ENCODE measurements at places on chromosomes 5 and 9.

DNA sequence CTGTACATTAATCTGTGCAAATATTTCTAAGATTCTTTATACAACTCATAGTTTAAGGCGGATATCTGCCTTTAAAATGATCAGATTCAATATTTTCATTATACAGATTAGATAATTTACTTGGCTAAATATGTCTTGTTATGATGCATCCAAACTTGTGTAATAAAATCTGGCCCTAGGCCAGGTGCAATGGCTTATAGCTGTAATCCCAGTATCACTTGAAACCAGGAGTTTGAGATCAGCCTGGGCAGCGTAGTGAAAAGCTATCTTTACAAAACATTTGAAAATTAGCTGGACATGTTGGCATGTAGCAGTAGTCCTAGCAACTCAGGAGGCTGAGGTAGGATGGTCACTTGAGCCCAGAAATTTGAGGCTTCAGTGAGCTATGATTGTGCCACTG is 2002.2 kb upstream of the ACO1 start:
- no peak for DNase-seq

DNA sequence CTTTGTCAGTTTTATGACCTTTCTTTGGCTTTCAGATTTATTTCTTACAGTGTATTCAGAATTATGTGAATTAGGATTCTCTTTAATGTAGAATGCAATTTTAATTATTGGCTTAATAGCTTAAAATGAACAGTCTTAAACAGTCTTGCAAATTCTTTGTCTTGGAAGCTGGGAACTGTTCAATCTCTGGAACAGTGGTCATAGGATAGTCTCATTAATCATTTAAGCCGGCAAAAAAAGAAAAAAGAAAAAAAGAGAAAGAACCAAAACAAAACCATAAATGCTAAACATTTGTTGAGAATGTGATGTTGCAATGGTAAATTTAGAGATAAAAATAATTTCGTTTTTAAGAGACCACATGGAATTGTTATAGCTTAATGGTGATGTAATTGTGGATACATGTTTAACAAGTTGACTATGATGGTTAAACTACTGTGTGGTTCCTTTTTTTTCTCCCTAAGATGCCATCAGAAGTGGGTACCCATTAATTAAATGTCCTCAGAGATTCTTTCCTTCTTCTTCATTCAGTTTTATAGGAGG is 61.6 kb downstream of the NNT start:
- no peak for DNase-seq

GRCh38 chr5:172496671-172497371 is 42.5 kb upstream of the SH3PXD2B start:
- no peak for DNase-seq

- DNase-seq: peak; percentile 67
These were observed 17.5 kb downstream of the WHRN start for GRCh38 chr9:114487607-114488300.

- no peak for DNase-seq
These were observed 40.0 kb downstream of the FBXL17 start for GRCh38 chr5:108341866-108342265.

DNA sequence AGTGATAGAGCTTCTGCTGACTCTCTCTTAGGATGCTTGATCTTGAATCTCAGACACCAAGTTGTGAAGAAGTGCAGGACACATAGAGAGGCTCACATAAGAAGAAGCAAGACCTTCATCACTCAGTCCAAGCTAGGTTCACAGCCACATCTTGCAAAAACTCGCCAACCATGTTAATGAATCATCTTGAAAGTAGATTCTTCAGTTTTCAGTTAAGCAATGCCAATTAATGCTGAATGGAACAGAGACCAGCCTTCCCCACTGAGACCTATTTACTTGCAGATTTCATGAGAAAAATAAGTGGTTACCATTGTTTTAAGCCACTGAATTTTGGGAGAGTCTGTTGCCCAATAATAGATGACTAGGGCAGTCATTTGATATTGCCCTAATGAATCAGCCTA is 217.7 kb upstream of the EDIL3 start:
- DNase-seq: no peak

DNA sequence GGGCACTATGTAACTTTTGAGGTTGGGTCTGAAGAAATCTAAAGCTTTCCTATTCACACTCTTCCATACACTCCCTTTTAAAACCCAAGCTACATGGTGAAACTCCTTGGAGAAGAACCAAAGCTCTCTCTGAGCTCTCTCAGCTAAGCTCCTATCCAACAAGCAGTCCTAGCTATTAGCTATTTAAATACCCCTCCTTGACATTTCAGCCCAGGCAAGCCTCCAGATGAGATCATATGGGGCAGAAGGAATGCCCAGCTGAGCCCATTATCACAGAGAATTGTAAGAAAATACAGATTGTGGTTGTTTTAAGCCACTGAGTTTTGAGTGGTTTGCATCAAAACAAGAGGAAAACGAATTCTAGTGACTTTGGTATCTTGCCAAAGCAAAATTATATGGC is 15.2 kb downstream of the HSPB3 start:
- no peak for DNase-seq

- DNase-seq: no peak
These were observed 21.2 kb upstream of the PFDN1 start for GRCh38 chr5:140324041-140324600.

DNA sequence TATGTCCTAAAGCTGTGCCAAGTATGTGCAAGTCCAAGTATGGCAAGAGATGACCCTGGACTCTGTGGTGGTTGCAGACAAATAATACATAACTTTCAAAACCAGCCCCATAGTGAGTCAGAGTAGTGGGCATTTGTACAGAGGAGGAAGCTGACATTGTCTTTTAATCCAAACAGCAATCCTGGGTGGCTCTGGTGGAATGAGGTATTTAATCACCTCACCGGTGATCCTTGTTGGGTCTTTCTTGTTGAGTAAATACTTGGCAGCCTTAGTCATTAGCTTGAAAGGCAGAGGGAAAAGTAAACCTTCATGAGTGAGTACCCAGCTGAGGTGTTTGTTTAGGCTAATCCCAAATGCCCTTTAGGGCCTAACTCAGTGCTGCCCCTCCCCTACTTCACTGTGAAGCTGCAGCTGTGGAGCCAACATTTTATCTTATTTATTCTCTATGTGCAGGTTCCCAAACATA is 148.7 kb upstream of the SLC12A2 start:
- DNase-seq: no peak

GRCh38 chr9:95689669-95690068 is 172.9 kb upstream of the PTCH1 start:
- DNase-seq: no peak

- no peak for DNase-seq
These were observed 130.6 kb downstream of the RXRA start for GRCh38 chr9:134456756-134457305.

DNA sequence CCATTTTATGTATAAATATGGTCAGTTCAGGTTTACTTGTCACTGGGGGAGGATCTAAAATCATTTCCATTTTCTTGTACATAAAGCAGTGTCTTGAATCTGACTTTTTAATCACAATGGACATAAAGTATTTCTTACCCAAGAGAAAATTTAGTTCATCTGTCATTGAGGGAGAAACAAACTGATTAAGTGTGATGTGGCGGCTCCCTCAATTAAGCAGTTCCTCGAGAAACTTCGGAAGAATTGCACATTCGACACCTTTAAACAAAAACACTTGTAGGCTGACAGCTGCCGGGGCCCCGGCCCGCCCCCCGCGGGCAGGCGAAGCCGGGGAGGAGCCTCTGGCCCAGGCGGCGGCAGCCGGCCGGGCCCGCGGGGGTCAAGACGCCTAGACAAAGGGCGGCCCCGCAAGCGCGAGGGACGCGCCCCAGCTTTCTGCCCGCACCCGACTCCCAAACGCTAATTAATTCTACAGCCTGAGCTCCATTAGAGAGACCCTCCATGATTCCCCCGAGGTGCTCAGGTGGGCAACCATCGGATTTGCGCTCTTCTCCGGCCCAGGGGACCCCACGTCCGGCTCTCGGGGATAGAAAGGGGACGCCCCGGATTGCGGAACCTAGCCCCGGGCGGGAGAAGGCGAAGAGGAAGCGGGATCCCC is 750 bp downstream of the TRIM36 start:
- no peak for DNase-seq

DNA sequence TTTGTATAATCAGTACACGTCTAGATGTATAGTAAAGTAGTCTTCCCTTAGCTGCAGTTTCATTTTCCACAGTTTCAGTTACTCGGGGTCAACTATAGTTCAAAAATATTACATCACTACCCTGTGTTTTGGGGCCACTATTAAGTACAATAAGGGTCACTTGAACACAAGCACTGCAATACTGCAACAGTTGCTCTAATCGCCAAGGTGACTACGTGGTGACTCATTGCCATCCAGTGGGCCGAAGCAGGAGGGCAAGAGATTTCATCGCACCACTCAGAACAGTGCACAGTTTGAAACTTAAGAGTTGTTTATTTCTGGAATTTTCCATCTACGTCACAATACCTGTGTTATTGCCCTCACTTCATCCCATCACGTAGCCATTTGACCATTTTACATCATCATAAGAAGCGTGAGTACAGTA is at the start of gene ARL14EPL:
Gene ARL14EPL, plus strand, starts transcription at position 379 of the 424 bp plus-strand sequence. CDS start 18,994 bp downstream, outside the sequence.
- DNase-seq: no peak

DNA sequence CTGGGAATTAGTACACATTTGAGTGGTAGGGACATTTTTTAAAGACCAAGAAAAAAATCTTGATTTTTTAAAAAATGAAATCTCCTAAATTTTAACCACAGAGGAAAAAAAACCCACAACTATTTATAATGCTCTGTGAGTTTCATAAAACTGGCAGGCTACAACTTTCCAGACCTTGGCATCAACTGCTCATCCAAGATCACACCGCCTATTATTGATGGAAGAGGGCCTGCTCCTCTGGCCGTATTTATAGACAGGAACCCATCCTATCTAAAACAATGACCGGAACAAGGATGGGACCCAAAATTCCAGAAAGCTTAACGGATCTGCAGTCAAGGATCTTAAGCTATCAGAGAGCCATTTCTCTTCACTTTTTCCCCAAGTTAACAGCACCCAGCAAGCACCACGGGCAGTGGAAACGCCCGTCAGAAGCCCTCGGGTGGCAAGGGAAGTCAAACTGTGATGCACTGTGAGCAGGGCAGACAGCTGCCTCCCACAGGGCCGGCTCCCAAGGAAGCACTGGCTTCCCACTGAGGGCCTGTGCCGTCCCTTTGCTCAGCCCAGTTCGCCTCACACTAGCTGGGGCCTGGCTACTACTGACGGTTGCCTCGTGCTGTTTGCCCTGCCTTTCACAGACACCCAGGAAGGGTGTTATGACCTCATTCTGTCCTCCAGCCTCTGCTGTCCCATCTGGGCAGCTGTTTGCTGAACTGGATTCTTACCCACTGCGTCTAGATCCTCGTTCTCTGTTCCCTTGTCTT is 62.8 kb downstream of the CDC14B start:
- DNase-seq: no peak

DNA sequence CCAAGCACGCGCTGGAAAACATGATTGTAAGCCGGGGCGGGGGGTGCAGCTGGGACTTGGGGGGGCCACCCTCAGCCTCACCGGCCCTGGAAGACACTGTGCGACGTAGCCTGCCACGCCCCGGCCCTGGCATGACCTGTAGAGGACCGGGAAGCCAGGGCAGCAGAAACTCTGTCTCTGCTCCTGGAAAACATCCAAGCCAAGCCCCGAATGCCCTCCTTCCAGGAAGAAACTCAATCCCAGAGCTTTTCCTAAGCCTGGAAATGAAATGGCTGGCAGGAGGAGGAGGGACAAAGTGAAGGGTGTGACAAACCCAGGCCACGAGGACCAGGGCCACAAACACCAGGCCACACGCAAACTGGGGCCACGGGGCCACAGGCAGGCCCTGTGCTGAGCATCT is 55.4 kb downstream of the KCNT1 start:
- DNase-seq: no peak

- peak; percentile 49 for DNase-seq
These were observed 48.1 kb downstream of the THBS4 start for GRCh38 chr5:80083101-80083890.

- DNase-seq: no peak
These were observed 1.4 kb downstream of the COL23A1 start for GRCh38 chr5:178588769-178589168.

- DNase-seq: no peak
These were observed 40.2 kb downstream of the OSTF1 start for GRCh38 chr9:75128535-75128934.

- DNase-seq: no peak
These were observed 106.8 kb downstream of the FRMD3 start for GRCh38 chr9:83431101-83432060.

DNA sequence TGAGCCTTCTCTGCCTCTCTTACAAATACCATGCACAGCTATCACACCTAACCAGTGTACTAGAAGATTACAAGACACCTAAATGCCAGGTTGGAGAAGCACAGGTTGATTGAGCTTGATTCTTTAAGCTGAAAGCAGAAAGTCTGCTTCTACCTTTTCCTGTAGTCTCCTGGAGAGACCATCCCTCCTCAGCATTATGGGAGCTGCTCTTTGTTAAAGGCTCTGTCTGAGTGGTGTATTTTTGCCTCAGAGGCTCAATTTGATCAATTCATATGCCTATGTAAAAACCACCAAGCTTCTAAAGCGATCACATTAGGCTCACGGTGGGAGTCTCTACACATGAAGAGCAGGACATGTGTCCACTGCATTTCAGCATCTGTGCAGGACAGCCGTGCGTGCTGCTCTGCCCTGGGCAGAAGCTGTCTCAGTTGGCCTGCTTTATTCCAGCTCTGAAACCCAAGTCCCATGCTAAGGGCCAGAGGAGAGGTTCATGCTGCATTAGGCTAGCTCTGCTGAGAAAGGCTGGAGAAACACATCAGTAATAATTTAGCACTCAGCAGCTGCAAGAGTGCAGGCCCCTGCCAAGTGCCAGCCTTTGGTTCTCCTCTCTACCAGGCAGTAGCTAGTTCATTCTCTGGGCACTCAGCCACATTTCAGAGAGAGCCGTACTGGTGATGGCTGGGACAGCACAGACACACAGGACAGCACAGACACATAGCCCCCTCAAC is 41.7 kb downstream of the TMEM167A start:
- DNase-seq: no peak

- DNase-seq: no peak
These were observed 29.9 kb downstream of the HSPA4 start for GRCh38 chr5:133081703-133082102.

GRCh38 chr5:175621971-175622370 is 35.9 kb upstream of the HRH2 start:
- no peak for DNase-seq

- DNase-seq: no peak
These were observed 13.8 kb downstream of the SNX30 start for GRCh38 chr9:112764344-112764743.

DNA sequence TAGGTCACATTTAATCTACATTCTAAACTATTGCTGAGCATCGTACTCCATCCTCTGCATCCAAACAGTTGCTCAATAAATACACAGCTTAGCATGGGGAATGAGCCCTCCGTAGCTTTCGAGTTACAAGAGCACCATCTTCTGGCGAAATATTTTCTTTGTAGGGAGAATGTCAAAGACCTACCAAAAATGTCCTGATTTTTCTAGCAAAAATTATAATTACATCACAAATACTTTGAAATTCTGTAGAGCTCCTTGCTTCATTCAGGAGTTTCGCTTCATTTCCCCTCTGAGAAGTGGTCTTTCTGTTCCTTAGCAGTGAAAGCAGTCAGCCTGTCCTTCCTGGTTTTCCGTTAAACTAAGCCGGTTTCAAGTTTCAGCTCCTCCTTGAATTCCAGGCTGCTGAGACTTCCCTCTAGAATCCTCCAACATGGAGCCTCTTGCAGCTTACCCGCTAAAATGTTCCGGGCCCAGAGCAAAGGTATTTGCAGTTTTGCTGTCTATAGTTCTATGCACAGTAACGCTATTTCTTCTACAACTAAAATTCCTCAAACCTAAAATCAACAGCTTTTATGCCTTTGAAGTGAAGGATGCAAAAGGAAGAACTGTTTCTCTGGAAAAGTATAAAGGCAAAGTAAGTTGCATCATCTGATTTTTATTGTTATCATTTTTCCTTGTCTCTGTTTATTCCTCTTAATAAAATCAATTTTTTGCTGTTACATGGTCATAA is at the start of gene GPX8:
Gene GPX8, plus strand, starts transcription at position 409 of the 730 bp plus-strand sequence. Its CDS starts 22 bp downstream, at position 431.
- peak; percentile 21 for DNase-seq

GRCh38 chr5:87313216-87313615 is 45.5 kb downstream of the RASA1 start:
- no peak for DNase-seq

Measured in stimulated activated naive CD8-positive, alpha-beta T cell treated with anti-CD3 and anti-CD28 coated beads, Interleukin-15, amount 100 ng/mL, for 72 hours (primary cell).